ENCODE measurements at places on chromosomes 13 and 19. TPM values are rescaled to one million over a fixed set of nuclear protein-coding genes. Genes with fewer than 3 reads are reported as not detected.

Gene C1QTNF9
- not detected for total RNA-seq

Gene CNN1
- 25.2 TPM for total RNA-seq

Gene ZNF177
- total RNA-seq = 1.3 TPM

Gene ZNF345
- total RNA-seq = 1.8 TPM

Gene MEF2B
- not detected for total RNA-seq

Gene RDH8
- not detected for total RNA-seq

Gene LIM2
- not detected for total RNA-seq

Gene PRRG2
- total RNA-seq = 0.65 TPM

Gene TMPRSS9
- total RNA-seq = not detected

Gene TYROBP
- not detected for total RNA-seq

Gene CD33
- total RNA-seq = not detected

Gene ANGPTL8
- not detected for total RNA-seq

Gene NCCRP1
- total RNA-seq = not detected

Gene IGFL1
- not detected for total RNA-seq

Gene FCGBP
- total RNA-seq = 4.8 TPM

Gene VASP
- 61.4 TPM for total RNA-seq

Gene IZUMO2
- total RNA-seq = not detected

Gene THSD8
- 0.13 TPM for total RNA-seq

Gene SMG9
- total RNA-seq = 23.8 TPM

Gene FAAP24
- 1.1 TPM for total RNA-seq

Gene CGB7
- under 0.01 TPM for total RNA-seq

Gene TLE2
- 14.1 TPM for total RNA-seq

Gene NFKBIB
- 15.3 TPM for total RNA-seq

Gene LINGO3
- not detected for total RNA-seq

Gene TMEM150B
- total RNA-seq = not detected

Gene KIR2DL4
- total RNA-seq = not detected

Gene ZNF799
- 2.2 TPM for total RNA-seq

Gene SHD
- total RNA-seq = not detected

Measured in smooth muscle cell of the pulmonary artery (primary cell).